ENCODE measurements at places on chromosomes 16 and 17. TPM values are rescaled to one million over a fixed set of nuclear protein-coding genes. Genes with fewer than 3 reads are reported as not detected.

GRCh38 chr17:35605678-35606077, 18.6 kb downstream of the AP2B1 start:
- no peak for DNase-seq

GRCh38 chr16:53566552-53567245, 63.7 kb upstream of the AKTIP start:
- DNase-seq, result no peak

CLDN7 gene
- total RNA-seq, result 13.2 TPM

EEF2KMT gene
- 22.8 TPM for total RNA-seq

DNA sequence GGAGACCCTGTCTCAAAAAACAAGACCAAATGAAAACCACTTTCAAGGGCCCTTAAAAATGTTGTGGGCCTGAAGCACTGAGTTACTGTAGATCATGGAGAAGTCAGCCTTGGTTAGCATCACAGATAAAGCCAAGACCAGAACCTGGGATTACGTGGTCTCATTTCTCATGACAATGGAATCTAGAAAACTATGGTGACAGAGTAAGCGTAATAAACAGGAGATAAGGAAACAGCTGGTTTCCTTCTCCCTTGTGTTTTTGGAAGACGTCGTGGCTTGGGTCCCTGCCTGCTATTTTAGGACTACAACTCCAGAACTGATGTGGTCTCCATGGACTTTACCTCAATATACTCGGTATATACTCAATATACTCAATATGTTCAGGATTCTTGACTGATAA, 180.7 kb upstream of the ZFHX3 start:
- no peak for DNase-seq

- DNase-seq, result no peak
Observed at GRCh38 chr16:15517743-15518377, 83.5 kb downstream of the BMERB1 start.

GRCh38 chr16:68375801-68376536, 65.2 kb downstream of the PRMT7 start:
- DNase-seq, result no peak

DNA sequence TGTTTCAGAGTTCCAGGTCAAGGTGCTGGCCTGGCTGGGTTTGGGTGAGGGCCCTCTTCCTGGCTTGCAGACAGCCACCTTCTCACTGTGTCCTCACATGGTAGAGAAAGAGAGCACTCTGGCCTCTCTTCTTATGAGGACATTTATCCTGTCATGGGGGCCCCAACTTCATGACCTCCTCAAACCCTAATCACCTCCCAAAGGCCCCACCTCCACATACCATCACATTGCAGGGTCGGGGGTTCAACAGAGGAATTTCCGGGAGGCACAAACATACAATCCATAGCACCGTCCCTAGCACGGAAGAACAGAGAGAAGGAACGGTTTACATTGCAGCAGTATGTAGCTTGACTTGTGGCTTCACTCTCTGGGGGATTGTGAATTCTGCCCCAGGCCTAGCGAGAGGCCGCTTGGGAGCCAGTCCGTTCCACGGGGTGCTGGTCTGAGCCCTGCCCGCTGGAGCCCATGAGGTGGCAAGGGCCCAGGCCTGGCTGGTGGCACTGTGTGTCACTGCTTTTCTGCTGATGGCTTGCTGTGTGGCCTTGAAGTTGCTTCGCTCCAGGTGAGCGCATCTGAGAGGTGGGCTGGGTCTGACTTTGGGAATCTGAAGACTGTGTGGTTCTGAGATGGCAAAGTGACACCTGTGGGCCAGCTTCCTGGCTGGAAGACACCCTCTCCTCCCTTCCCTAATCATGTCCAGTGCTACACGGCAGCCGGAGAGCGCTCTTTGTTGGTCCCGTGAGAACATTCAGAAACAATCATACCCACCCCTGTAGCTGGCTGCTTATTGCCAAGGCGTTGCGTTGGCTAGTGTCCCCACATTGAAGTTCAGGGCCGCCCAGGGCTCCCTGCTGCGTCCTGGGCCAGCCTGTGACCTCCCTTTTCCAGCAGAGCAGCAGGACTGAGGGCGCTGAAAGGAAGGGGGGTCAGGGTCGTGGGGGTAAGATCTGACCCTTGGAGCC, 98.3 kb downstream of the CMIP start:
- no peak for DNase-seq

DNA sequence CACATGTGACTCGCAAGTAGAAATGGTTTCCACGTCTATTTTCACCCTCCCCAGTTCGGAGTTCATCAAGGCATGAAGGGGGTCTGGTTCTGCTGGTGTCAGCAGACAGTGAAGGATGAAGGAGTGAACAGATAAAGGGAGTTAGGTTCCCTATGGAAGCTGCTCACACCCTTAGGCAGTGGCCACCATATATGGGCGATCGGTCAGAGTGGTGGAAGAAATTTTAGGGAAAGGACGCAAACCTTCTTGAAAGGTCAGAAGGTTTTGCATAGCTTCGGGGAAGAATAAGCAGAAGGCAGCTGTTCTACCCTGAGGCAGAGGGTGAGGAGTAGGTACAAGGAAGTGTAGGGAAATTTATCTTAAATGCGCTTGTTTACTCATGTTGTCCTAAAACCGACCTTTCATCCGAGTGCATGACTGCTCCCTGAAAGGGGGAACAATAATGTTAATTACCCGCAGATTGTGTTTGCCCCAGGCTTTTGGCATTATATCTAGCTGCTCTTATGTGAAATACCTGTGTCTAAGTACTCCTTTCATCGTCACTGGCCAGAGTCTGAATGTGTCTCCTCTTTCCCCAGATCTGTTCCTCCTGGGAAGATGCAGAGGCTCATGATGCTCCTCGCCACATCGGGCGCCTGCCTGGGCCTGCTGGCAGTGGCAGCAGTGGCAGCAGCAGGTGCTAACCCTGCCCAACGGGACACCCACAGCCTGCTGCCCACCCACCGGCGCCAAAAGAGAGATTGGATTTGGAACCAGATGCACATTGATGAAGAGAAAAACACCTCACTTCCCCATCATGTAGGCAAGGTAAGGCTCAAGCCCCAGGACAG, 12.5 kb downstream of the CDH5 start:
- DNase-seq, result no peak

MYH8 gene
- not detected for total RNA-seq

- no peak for DNase-seq
Observed at GRCh38 chr16:1093284-1094123, 2.5 kb downstream of the C1QTNF8 start.

CSF3 gene
- 0.14 TPM for total RNA-seq

DNAI2 gene
- not detected for total RNA-seq

DNA sequence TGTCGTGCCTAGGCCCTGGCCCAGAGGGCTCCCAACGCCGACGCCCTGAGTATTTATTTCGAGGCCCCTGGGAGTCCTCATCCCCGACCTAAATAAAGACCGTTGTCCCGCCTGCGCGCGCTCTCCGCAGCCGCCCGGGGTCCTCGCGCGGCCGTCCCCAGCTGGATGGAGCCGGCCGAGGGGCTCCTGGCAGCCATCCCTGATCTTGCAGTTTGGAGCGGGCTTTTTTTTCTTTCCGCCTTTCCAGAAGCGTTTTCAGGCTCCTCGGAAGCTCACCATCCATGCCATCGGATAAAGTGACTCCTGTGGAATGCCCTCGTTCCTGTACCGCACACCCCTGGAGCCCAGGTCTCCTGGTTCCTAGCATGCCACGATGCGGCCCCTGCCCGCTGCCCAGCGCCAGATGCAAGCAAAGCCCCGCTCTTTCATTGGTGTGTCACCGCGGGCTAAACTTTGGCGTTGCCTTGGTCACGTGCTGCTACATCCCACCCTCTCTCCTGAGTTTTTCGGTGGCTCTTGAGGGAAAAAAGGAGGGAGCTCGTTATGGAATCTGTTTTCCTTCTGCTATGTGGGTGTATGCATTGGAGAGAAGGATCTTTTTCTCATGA, 716 bp downstream of the TMEM94 start:
- DNase-seq, result no peak

DNA sequence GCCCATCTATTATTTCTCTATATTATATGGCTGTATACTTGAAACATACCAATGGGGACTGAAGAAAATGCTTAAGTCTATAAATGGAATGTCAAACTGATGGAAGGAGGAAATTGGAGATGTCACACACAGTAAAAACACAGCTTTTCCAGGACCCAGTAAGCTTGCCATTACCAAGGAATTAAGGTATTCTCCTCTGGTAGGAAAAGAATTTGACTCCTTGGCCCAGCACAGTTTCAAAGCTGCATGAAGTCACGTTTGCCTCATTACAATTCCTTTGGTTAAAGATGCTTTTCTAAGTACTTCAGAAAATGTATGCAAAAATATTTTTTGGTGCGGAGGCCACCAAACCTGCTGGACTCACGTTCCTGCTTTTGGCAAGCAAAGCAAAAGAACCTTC, 48.5 kb downstream of the CDH13 start:
- DNase-seq, result no peak

GRCh38 chr16:54901606-54902005, 29.1 kb upstream of the IRX5 start:
- no peak for DNase-seq

ASGR2 gene
- not detected for total RNA-seq

- DNase-seq, result no peak
Observed at GRCh38 chr17:77877036-77877435, 81.5 kb upstream of the TNRC6C start.

ADAM11 gene
- total RNA-seq, result 0.94 TPM

- no peak for DNase-seq
Observed at GRCh38 chr16:11051879-11052808, 107.8 kb downstream of the CLEC16A start.

- DNase-seq, result peak; percentile 77
Observed at GRCh38 chr17:42193969-42194899, at the start of gene GHDC. Gene GHDC (minus strand): TSS chr17:42194494. CDS start chr17:42193581, 913 bp downstream.

KRT13 gene
- total RNA-seq, result not detected

- no peak for DNase-seq
Observed at GRCh38 chr16:66004699-66005098, 361.8 kb upstream of the CDH5 start.

DNA sequence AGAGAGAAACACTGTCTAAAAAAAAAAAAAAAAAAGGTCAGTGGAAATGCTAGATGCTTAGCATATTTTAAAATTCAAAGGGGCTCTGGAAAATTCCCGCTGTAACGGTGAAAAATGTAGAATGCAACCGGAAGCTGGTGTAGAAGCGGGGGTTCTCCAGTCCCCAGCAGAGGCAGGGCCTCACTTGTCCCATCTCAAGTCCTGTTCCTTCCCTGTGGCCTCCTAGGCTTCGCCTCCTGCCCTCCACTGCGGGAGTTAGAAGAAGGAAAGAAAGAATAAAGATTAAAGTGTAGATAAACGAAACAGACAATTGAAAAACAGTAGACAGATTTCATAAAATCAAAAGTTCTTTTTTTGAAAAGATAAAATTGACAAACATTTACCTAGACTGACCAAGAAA, 14.8 kb upstream of the ZNF287 start:
- DNase-seq, result no peak

- no peak for DNase-seq
Observed at GRCh38 chr16:70662991-70663523, 16.7 kb downstream of the IL34 start.

CCDC78 gene
- 4.1 TPM for total RNA-seq

DNA sequence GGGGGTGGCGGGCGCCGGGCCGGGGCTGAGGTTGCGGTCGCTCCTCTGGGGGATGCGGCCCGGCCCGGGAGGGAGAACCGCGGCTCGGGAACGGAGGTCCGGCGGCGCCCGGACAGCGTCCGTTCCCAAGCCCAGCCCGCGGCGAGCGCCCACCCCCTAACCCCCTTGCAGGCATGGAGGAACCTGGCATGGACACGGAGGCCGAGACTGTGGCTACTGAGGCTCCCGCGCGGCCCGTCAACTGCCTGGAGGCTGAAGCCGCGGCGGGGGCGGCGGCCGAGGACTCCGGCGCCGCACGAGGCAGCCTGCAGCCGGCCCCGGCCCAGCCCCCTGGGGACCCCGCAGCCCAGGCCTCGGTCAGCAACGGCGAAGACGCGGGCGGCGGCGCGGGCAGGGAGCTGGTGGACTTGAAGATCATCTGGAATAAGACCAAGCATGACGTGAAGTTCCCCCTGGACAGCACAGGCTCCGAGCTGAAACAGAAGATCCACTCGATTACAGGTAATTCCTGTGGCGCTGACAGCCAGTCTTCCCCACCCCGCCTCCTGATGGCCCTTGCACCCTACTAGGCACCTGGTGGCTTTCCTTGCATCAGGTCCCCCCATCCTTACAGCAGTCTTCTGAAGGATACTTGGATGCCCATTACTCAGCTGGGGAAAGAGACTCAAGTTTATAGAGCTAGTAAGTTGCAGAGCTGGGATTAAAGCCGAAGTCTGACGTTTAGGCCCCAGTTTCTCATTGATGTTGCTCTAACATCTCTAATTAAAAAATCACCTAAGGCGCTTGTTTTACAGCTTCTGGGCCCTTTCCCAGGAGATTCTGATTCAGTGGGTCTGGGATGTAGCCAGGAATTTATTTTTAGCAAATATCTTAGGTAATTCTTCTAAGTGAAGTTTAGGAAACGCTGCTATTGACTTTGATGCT, 514 bp downstream of the UBFD1 start:
- DNase-seq, result no peak

DNA sequence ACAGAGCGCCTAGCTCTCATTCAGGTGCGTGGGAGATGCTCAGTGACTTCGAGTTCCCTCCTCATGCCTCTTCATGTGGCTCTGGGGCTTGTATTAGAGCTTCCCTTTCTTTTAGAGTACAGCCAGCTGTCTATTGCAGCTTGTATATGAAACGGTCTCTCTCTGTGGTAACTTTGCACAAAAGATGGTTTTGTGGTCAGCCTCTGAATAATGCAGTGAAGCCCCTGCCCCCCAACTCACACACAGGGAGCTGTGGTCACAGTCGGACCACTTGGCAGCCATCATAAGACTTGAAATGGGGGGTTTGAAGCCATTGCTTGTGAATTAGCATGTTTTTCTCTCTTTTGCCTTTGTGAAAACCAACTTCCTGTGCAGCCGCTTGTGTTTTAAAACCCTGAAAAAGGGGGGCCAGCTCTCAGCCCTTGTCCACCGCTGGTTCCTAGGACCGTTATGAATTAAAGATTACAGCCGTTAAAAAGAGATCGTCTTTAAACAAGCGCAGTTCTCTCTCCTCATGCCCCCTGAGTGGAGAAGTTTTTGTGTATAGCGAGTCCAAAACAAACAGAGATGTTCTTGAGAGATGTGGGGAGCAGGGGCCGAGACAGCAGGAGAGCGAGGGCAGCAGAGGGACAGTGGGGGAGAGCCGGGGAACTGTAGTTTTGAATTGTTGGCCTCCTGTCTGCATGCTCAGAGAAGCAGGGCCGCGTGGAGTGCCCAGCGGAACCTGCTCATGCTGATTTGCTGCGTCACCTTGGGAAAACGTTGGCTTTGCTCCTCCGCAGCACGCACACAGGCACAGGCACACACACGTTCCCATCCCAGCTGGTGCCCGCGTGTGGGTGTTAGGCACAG, 199.0 kb downstream of the MSI2 start:
- DNase-seq, result no peak

TPSAB1 gene
- not detected for total RNA-seq

GRCh38 chr17:15257258-15257788, 7.8 kb downstream of the PMP22 start:
- DNase-seq, result peak; percentile 72

KRT24 gene
- not detected for total RNA-seq

- no peak for DNase-seq
Observed at GRCh38 chr16:24995469-24995868, 19.7 kb downstream of the ARHGAP17 start.

- DNase-seq, result no peak
Observed at GRCh38 chr17:46163316-46163715, 29.9 kb downstream of the KANSL1 start.

KRTAP2-2 gene
- not detected for total RNA-seq

- DNase-seq, result no peak
Observed at GRCh38 chr16:27366687-27367460, 35.1 kb upstream of the IL21R start.
